ENCODE measurements at places on chromosomes 2 and 18.

DNA sequence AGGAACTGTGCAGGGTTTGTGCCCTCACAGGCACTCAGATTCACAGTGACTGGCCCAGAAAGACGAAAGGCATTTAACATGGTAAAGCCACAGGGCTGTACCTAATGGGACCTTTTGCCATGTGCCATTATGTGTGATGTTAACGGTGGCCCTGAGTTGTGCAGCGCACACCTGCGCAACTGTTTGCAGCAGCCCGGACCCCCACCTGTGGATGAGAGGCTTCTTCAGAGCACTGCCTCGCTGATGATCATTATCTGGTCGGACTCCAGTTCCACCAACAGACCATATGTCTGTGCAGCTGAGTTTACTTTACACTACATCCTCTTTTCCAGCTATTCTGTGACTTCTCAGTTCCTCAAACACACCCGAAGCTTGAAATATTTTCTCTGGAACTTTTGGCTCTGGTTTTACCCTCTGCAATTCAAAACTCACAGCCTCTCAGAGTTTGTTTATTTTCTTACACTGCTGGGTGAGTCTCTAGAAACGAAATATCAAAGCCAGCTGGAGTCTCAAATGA, 35.6 kb upstream of the UBE2F start:
- peak; percentile 26 for DNase-seq

- peak; percentile 31 for DNase-seq
Measured at GRCh38 chr18:79275992-79276391, 119.7 kb upstream of the NFATC1 start.

DNA sequence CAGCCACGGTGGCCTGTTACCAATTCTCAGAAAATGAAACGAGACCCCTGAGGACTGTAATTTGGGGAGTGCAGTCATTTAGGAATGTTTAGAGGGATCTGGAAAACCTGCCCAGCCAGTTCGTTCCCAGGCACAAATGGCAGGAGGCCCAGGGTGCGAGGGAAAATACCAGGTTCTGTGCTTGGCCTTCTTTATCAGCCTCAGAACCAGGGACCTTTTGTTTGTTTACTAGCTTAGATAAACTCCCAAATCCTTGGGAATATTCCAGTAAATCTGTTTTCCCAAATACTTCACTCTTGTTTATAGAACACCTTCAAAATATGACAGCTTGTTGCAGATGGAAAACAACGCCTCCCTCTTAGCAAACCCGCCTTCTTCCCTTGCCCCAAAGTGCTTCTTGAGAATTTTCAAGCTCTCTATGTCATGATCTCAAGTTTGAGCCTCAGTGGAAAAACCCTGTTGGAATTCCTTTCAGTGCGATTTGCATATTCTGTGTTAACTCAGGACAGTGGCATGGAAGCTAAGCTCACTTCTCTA, 400.3 kb upstream of the SMIM21 start:
- no peak for DNase-seq

GRCh38 chr2:234450431-234451124, 46.3 kb downstream of the ARL4C start:
- no peak for DNase-seq

- peak; percentile 96 for DNase-seq
Measured at GRCh38 chr2:218710687-218711549, at the start of gene TTLL4. TSS of gene TTLL4 (plus strand) at chr2:218710835. CDS start at chr2:218737677, 26,842 bp downstream.

DNA sequence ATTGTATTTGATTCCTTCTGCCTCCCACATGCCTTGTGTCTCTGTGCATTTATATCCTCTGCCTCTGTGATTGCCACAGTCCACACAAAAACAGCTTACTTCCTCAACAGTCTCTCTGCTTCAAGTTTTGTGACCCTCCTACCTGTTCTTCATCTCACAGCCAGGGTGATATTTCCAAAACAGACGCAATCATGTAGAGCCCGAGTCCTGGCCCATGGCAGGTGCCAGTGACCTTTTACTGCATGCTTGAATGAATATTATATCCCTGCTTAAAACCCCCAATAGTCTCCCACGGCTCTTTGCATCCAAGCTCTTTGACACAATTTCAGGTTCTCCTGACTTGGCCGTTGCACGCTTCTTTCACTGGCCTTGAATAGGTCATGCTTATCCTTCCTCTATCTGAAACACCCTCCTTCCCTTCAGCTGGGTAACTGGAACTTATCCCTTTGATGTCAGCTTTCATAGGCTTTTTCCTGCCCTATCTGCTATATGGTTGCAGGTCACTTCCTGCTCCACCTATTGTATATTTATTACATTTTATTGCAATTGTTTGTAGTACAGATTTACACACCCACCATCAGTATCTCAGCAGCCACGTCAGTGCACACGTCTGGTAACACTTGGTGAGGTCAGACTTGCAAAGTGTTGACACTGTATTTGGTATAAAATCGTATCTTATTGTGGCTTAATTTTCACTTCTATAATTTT, 29.7 kb upstream of the IL1B start:
- no peak for DNase-seq

Data from fibroblast of skin of right biceps (primary cell).